ENCODE measurements at places on chromosomes 11 and 22. TPM values are rescaled to one million over a fixed set of nuclear protein-coding genes. Genes with fewer than 3 reads are reported as not detected.

DNA sequence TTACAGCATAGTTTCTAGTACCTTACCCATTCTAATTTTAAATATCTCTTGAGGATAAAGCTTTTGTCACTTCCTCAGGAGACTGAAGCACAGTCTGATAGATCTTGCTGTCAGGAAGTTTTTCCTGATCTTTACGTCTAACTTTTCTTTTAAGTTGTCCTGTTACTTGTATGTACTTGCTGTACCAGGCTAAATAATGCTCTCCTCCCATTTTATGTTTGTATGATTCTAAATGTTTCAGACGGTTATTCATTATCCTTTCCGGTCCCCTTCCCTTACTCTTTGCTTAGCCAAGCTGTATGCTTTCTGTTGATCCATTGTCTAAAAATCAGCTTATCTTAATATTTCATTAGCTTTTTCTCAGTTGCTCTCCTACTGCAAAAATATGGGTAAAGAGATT lies 6.0 kb downstream of the ARHGEF12 start:
- DNase-seq: no peak

DNA sequence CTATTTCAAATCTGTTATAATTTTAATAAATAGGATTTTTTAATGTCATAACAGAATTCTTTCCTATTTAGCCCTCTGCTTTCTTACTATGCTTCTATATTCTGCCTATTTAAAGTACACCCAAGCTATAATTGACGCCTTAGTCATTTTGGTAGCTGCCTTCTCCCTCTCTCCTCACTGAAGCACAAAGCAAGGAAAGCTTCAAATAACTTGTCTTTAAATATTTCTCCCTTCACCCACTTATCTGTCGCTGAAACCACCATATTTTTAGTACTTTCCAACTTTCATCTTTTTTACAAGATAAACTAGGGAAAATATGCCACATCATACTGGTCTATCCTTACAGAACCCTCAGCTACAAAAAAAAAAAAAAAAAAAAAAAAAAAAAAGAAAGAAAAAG lies 127.9 kb downstream of the ENTHD1 start:
- DNase-seq: no peak

- DNase-seq: no peak
Observed at GRCh38 chr11:95262994-95263765, 32.2 kb upstream of the SESN3 start.

OVOL1 gene
- 15.8 TPM for total RNA-seq

DNA sequence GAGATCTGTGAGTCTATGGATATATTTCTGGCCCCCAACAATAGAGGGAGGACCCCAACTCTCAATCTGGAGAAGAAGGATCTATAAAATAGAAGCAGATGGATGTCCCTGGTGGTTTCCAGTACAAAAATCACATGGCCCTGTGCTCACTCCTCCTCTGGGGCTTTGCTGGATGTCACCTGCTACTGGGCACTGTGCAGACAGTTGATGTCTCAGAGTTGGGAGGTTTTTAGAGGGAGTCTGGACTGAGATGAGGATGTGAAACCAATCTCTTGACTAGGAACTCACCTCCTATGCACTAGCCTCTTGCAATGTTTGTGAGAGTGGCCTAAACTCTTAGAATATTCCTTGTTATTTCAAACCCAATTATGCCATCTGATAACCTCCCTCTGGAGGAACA lies 107.2 kb downstream of the SCN3B start:
- no peak for DNase-seq

- DNase-seq: no peak
Observed at GRCh38 chr11:5250543-5251204, 1.0 kb upstream of the HBG1 start.

DNA sequence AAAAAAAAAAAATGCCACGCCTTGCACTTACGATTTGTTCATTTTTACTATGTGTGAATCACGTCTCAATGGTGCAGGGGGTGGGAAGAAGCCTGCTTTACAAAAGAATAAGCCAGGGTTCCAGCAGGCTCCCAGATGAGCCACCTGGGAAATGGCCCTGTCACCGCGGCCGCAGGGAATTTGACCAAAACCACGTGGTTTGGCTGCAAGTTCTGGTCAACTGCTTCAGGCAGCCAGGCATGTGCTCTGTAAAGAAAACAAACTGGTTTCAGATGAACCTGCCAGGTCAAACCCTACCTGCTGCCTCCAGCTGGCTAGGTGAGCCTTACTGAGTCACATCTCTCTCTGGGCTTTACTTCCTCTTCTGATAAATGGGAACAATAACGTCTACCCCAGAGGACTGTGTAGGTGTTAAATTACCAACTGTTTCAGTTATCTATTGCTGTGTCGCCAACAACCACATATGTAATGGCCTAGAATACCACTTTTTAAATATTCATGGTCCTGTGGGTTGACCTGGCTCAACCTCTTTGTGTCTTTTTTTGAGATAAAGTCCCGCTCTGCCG lies 30.5 kb upstream of the GCAT start:
- DNase-seq: peak; percentile 92

MIOX gene
- total RNA-seq: 1.8 TPM

DNA sequence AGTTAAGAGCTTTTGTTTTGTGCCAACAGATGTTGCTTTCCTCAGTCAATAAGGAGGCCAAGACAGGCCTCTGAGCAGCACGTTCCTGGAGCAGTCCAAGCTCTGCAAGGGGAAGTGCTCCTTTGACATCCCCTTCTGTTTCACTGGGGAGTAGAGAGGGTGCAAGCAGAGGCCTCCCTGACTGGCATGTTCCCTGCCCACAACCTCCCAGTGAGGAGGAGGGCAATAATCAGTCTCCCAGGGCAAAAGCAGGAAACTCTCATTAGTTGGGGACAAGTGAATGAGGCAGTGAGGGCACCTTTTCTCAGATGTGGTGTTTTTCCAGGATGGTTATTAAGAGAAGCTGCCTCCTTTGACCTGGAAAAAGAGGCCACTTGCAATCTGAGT lies 79.5 kb upstream of the ZBED5 start:
- no peak for DNase-seq

- no peak for DNase-seq
Observed at GRCh38 chr11:119365071-119365591, 16.4 kb downstream of the USP2 start.

OR4A16 gene
- total RNA-seq: not detected

- no peak for DNase-seq
Observed at GRCh38 chr11:10096987-10097386, 197.0 kb downstream of the SBF2 start.

IL10RA gene
- 0.25 TPM for total RNA-seq

- DNase-seq: no peak
Observed at GRCh38 chr11:15418921-15419320, 304.2 kb downstream of the INSC start.

- no peak for DNase-seq
Observed at GRCh38 chr22:43917521-43917920, 6.1 kb upstream of the PNPLA3 start.

DNA sequence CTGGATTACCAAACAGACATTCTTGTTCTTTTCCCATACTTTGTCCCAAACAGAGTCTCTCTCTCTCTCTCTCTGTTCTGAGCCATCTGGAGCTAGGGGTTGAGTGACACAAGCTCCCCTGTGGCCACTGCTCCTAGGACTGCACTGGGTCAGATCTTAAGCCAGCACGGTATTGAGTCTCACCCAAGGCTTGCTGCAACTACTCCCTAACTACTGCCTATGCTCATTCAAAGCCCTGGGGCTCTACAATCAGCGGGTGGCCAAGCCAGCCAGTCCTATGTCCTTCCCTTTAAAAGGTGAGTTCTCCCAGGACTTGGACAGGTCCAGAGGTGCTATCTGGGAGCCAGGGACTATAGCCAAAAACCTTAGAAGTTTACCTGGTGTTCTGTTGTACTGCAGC lies 385.6 kb downstream of the CNTN5 start:
- no peak for DNase-seq

GRCh38 chr22:21068681-21069276 lies 23.0 kb downstream of the LRRC74B start:
- no peak for DNase-seq

DNA sequence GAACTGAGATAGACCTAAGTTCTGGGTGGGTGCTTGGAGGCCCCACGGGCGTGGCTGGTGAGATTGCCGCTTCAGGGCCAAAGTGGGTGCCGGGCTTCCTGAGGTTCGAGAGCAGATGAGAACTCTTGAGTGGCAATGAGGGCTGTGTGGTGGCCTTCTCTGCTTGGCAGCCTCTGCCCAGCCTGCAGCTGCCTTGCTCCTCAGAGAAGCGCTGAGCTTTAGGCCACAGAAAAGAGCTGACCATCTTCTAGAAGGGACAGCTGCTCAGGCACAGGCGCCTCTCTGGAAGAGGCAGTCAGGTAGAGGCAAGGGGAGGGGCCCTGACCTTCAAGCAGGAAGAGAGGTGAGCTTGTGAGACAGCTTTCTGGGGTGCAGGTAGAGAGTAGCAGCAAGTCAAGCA lies 72.8 kb downstream of the MED15 start:
- no peak for DNase-seq
